ENCODE measurements at places on chromosomes 3 and 15.

GRCh38 chr3:12405432-12406272 is 78.6 kb upstream of the TSEN2 start:
- no peak for DNase-seq

GRCh38 chr3:149352556-149352955 is 19.1 kb upstream of the TM4SF18 start:
- peak; percentile 63 for DNase-seq

DNA sequence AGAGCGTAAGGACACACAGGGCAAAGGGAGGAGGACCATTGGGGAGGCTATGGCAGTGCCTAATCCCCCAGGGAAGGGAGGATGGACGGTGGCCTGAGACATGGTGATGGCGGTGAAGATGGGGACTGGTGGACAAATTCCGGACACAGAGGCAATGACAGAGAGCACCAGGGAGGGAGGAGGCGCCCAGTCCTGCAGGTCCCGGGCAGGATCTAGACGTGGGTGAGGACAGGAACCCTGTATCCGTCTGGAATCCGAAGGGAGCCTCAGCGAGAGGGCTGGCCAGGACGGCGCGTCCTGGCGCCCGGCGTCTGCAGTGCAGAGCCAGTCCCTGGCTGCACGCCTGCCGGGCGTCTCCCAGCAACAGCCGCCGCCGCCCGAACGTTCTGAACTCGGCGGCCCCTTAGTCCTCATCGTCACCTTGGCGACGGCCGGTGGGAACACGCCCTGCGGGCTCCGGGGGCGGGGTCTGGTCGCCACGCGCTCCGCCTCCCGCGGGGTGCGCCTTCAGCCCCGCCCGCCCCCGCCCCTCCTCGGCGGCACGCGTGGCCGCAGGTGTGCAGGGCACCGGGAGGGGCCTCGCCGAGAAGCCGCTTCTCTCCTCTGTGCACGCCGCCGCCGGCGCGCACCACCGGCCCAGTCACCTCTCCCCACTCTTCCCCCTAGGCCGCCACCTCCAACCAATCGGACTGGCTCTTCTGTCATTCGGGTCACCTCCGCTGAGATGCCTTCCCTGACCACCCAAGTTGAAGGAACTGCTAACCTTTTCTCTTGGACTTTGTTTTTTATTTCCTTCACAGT is 11.6 kb downstream of the XIRP1 start:
- peak; percentile 82 for DNase-seq

DNA sequence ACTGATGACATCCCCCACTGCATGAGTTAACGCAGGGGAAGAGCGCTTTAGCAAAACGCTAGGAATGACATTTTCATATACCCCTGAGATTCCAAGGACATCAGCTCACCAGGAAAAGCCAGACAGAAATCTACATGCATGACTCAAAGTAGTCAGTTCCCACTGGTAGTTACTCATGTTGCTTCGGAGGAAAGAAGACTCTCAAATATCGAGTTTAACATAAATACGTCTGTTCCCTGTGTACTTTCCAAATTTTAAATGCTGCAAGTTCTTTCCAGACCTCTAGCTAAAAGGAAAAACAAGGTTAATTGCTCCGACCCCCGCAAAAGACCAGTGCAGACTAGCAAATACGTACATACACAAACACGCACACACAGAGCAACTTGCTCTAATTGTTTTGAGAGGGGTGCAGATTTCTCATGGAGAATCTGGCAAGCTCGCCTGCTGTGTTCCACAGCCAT is 115.4 kb upstream of the PRICKLE2 start:
- DNase-seq, result no peak

- no peak for DNase-seq
Observed at GRCh38 chr3:126056681-126057500, 27.0 kb downstream of the SLC41A3 start.

All from NCI-H524 (cell line).